ENCODE measurements at places on chromosomes 3 and 15. TPM values are rescaled to one million over a fixed set of nuclear protein-coding genes. Genes with fewer than 3 reads are reported as not detected.

DNA sequence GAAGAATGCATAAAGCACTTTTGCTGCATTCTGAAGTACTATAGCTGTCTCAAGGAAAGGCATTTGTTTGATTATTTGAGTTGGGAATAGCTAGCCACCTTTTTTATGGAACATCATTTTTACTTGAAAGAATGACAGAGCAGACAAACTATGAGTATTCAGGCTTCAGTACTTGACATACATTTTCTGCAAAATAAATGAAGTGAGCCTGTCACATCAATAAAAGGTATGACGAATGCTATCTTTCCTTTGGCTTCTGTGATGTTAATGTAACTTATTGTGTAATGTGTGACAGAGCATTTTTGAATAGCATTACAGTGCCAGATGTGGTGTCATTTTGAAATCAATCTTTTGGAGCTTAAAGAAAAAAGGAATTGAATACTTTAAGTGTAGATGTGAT lies 440.3 kb upstream of the ONECUT1 start:
- no peak for DNase-seq

DNA sequence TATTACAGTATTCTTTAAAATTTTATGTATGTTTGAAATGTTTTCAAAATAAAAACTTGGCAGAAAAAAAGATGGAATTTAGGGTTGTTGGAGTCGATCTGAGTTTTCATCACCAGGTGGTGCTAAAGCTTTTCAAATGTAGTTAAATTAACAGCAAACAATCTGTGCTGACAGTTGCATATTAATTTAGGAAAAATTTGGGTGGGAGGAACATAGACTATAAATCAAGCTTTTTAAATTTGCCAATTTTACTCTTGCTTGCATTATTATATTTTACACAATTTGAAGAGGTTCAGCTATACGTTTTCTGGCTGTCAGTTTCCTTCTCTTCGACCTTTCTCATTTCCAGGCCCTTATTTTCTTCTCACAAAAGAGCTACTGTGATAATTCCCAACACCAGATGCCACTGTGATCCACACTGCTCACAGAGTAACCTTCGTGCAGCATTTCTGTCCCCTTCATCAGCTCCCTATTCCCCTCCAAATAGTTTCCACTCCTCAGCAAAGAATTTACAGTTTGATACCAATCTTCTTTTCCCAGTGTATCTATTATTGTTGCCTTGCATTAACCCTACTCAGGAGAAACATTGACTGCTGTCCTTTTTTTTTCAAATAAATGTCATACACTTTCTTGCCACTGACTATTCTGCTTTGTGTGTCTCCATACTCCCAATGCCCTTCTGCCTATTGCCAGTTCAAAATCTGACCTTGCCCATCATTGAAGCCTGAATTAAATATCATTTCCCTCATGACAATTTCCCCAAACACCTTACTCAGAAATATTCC lies 53.4 kb upstream of the EIF5A2 start:
- DNase-seq = no peak

Gene BAHD1
- 31.1 TPM for total RNA-seq

Gene LRRC15
- total RNA-seq = 0.22 TPM

Gene ZNF385D
- total RNA-seq = 1.9 TPM

Gene FOXL2NB
- total RNA-seq = 0.17 TPM

GRCh38 chr15:60254416-60254815 lies 143.4 kb downstream of the ANXA2 start:
- DNase-seq = no peak

Gene CAND2
- total RNA-seq = 14.1 TPM

GRCh38 chr15:53454843-53455721 lies 304.4 kb downstream of the WDR72 start:
- DNase-seq = no peak

All from mucosa of descending colon (tissue), 3 donors.